ENCODE measurements at places on chromosomes 7 and 10.

GRCh38 chr10:114244126-114244525 is 5.1 kb downstream of the VWA2 start:
- DNase-seq, result no peak

DNA sequence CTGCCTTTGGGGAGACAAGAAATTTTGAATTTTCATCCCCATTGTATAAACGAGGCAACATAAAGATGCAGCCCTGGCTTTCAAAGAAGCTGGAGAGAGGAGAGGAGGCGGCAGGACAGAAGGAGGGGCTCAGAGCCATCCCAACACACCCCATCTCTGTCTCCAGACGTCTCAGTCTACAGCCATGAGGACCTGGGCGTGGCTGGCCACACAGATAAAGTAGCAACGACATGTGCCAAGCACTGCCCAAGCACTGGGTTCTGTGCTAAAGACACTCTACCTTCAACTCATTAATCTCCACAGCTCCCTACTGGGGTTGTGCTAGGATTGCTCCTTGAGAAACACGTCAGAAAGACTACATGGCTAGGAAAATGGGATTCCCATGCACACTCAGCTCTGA is 65.2 kb downstream of the DLG5 start:
- DNase-seq, result no peak

GRCh38 chr7:137636376-137636775 is 210.4 kb downstream of the DGKI start:
- no peak for DNase-seq

- DNase-seq, result no peak
These were observed 62.2 kb downstream of the GRID1 start for GRCh38 chr10:86304436-86304835.

GRCh38 chr10:67802767-67803538 is 35.0 kb downstream of the DNAJC12 start:
- no peak for DNase-seq

GRCh38 chr7:111439977-111440376 is 122.3 kb downstream of the IMMP2L start:
- DNase-seq, result no peak

DNA sequence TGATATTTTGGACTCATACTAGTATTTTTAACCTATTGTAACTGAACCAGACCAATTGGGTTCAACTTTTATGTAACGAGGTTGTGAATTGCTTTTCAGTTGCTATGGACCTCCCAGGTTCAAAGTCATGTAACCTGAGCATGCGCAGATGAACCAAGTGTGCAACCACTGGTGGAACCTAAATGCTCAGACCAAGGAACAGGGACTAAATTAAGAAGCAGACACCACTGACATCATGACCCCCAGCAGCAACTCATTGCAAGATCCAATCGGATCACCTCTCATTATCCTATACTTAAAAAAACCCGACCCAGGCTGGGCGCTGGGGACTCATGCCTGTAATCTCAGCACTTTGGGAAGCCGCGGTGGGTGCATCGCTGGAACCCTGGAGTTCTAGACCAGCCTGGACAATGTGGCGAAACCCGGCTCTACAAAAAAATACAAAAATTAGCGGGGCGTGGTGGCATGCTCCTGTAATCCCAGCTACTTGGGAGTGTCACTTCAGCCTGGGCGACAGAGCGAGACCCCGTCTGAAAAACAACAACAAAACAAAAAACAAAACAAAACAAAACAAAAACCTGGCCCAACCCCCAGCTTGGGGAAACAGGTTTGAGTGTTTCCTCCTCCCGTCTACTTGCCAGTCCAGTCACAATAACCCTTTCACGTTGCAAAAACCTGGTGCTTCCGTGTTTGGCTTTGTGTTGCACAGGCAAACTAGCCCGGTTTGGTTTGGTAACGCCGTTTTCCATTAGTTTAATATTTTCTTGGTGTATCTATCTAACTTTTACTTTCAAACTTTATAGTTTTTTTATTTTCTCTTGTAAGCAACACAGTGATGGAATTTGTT is 11.3 kb upstream of the ZNF518A start:
- DNase-seq, result no peak

DNA sequence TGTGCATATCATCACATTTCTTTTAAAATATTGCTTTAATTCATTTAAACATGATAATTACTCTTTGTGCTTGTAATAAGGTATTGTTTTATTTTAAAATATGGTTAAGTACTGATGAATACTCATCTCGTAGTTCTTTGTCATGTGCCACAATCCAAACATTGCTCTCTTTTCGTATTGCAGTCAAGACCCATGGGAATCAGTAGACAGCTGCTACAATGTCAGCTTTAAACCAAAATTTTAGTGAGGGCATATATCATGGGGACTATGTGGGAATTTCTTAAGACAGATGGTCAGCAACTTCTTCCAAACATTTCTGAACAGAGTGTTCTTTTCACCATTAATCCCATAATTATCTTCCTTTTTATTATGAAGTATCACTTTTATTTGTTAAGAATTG is 77.2 kb upstream of the FZD1 start:
- no peak for DNase-seq

DNA sequence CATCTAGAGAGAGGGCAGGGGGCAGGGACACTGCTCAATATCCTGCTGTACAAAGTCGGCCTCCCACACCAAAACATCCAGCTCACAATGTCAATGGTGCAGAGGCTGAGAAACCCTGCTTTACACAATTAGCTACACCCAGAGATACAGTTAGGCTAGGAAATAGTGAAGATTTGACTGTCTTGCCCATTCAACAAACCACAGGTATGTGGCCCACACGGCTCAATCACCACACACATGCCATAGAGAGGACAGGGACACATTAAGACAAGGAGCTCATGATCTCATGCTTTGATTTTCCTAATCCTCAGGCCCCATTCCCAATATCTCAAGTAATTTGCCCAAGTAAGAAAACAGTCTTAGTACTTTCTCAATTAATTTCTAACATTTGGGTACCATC is 110.4 kb downstream of the OSBPL3 start:
- no peak for DNase-seq

- peak; percentile 27 for DNase-seq
These were observed 277.4 kb upstream of the KLF14 start for GRCh38 chr7:131011432-131011742.

GRCh38 chr10:24457661-24458318 is 248.9 kb downstream of the KIAA1217 start:
- DNase-seq, result no peak

GRCh38 chr10:23643111-23643780 is 204.4 kb downstream of the OTUD1 start:
- peak; percentile 23 for DNase-seq

- no peak for DNase-seq
These were observed 717.5 kb upstream of the LRRN3 start for GRCh38 chr7:110373416-110373815.

DNA sequence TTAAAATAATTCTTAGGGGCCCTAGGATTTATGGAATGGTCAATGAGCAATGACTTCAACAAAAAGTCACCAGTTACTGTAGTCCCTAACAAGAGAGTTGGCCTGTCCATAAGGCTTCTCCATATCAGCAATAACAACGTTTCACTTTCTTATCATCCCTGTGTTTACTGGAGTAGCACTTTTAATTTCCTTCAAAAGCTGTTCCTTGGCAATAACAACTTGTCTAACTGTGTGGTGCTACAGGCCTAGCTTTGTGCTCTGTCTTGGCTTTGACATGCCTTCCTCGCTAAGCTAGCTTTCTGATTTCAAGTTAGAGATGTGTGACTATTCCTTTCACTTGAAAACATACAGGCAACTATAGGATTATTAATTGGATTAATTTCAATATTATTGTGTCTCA is 81.1 kb downstream of the JMJD1C start:
- DNase-seq, result peak; percentile 22

- no peak for DNase-seq
These were observed 277.1 kb downstream of the SNX13 start for GRCh38 chr7:17663061-17663675.

- DNase-seq, result no peak
These were observed 3.0 kb upstream of the EPHB6 start for GRCh38 chr7:142851919-142852318.

- DNase-seq, result peak; percentile 76
These were observed 72.5 kb downstream of the C10orf90 start for GRCh38 chr10:126598009-126598408.

GRCh38 chr10:33263453-33263852 is 71.0 kb downstream of the NRP1 start:
- no peak for DNase-seq

DNA sequence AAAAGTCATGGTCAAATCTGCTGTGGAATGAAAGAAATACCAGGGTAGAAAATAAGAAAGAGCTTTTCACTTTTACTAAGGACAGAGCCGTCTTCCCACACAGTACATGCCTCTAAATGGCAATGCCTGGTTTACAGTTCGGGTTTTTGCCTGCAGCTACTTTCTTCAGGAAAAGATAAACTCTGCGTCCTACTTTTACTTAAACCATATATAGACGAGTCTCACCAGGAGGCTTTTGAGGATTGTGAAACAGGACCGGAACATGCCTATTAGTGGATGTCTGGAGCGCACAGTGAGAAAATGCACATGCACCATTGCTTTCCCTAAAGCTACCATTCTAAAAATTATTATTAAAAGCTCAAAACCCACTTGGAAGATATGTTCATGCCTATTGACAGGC is 70.5 kb downstream of the KLF6 start:
- DNase-seq, result no peak

DNA sequence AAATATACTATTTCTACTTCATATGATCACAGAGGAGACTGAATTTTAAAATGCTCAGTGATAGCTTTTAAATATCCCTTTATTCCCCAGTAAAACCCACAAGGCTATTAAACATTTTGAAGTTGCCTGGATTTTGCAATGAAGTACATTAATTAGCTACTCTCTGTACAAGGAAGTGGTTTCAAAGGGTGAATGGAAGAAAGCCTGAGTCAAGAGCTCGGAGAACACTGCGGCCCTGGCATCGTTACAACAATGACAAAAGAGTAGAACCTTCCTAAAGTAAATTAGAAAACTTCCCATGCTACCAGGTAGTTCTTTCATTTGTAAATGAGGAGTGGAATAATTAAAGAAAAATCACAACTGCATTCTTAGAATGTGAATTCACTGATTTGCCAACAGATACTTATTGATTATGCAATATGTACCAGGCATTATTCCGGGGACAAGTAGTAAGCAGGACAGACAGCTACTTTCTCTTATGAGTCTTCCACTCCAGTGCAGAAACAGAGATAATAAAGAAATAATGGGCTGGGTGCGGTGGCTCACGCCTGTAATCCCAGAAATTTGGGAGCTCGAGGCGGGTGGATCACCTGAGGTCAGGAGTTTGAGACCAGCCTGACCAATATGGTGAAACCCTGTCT is 63.0 kb downstream of the ZNF22 start:
- no peak for DNase-seq

DNA sequence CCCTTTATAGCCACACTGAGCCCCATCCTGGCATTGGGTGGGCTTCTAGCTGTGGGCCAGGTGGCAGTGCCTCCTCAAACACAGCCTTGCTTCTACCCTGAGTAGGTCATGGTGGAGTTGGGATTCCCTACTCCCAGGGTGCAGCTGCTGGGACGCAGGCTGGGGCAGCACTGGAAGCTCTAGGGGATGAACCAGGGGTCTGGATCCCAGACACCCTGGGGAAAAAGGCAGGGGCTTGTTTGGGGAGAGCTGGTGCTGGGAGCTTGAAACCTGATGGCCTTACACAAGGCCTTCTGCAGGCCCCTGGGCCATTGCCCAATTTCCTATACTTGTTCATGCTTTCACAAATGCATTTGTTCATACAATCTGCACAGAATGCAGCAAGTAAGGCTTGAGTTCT is 103.7 kb upstream of the CTBP2 start:
- no peak for DNase-seq

All from OCI-M1 (cell line).